ENCODE measurements at places on chromosomes 2 and 18.
A peak's percentile ranks its signal among the peaks of the same experiment; 100 is the strongest.

GRCh38 chr18:47254341-47254939 is 3.0 kb upstream of the SKOR2 start:
- DNase-seq: no peak

DNA sequence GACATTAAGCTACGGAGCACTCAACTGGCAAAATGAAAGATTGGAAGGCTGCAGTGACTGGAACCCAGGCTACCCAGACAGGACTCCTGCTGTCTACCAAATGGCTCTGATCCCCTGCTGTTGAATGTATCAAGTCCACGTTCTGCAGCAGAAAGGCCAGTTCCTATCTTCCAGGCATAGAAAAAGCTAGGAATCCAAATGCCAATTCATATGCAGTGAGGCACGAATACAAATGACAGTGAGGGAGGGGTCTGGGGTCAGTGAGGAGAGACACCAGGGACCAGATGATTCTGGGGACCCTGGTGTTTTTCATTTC is 5.3 kb downstream of the NRP2 start:
- DNase-seq: no peak

- DNase-seq: no peak
Measured at GRCh38 chr2:174025271-174026121, 60.3 kb upstream of the SP3 start.

DNA sequence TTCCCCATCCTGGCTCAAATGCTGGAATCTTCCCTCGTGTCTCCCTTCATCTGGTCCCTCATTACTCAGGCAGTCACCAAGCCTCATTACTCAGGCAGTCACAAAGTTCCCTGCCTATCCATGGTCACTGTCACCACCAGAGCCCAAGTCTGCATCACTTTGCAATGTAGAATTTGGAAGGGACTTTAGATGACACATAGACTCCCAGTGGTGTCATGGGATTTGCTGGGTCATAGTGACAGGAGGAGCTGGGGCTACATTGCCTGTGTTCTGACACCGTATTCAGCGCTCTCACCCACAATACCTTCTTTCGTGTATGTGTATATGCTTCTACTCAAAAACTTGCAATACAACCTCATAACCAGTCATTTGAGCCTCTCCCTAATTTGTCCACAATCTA is 2.1 kb upstream of the EMILIN1 start:
- DNase-seq: no peak

- peak; percentile 12 for DNase-seq
Measured at GRCh38 chr18:49784427-49785185, 28.7 kb downstream of the ACAA2 start.

GRCh38 chr2:47569658-47570475 is 166.9 kb downstream of the MSH2 start:
- no peak for DNase-seq

- no peak for DNase-seq
Measured at GRCh38 chr2:38146907-38147307, 71.0 kb upstream of the CYP1B1 start.

GRCh38 chr2:101064868-101065549 is 62.9 kb downstream of the RPL31 start:
- no peak for DNase-seq

DNA sequence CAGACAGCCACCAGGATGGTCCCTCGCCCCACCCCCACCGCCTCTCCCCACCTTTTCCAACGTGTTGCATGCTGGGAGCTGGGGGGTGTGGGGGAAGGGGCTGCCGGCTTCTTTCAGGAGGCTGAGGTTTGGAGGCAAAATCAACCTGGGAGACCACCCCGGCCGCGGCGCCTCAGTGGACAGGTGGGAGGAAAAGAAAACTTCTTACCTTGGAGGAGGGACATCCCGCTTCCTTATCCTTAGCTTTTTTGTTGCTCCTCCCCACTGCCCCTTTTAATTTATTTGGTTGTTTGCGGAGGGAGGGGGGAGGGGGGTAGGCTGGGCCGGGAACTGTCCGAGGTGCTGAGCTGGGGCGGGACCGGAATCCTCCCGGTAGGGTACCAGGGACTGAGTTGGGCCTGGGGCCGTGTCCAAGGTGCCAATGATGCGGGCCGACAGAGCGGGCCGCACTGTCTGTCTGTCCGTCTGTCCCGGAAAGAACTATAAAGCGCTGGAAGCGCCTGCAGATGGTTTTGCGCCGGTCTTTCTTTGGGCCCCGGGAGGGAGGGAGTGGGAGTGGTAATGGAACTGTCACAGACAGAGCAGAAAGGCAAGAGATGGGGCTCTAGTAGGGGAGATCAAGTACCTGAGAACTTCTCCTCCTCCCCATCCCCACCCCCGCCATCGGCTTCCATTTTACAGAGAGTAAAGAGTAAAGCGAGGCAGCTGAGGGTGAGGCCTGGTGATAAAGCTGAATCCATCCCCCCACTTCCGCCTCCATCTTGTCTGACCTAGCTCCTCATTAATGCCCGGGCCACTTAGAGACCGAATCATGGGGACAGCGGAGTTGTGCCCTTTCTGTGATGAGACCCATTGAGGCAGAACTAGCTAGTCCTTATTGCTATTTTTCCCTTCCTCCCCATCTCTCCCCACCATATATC is 2.4 kb downstream of the CDK5R2 start:
- DNase-seq: no peak

- DNase-seq: no peak
Measured at GRCh38 chr2:7132753-7133152, 215.5 kb downstream of the RNF144A start.

DNA sequence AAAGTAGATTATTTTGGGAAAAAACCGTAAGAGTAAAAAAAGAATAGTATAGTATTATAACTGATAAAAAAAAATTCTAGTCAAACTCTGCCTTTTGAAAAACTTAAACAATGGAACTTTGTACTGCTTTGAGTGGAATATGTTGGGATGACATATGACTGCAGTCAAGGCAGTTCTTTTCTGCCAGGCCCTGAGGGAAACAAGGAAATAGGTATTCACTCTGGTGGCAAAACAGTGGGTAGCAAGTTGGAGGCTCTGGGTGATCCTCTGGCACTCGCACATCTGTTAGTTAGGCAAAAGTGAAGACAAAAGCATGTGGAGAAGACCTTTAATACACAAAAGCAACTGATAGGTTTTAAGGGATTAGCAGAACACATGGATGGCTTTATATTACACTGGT is 102.2 kb downstream of the ARHGEF33 start:
- DNase-seq: no peak

GRCh38 chr2:11446733-11447248 is 19.2 kb downstream of the E2F6 start:
- peak; percentile 68 for DNase-seq

DNA sequence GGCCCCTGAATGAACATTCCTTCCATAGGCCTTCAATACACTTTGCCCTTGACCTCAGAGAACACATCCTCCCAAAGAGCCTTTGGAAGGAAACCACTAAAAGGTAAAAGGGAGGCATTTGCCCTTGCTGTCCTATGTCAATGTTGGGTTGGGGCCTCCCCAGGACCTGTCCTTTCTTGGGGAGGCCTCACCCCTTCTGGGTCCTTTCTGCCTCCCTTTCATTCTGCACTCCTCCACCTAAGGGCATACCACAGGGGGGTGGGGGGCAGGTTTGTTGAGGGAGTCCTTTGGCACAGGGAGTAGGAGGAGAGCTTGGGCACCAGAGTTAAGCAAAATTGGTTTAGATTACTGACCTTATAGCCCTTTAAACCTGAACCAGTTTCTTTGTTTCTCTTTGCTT is 32.5 kb upstream of the ATP6V1B1 start:
- DNase-seq: no peak

GRCh38 chr2:26189751-26190150 is 16.9 kb downstream of the GAREM2 start:
- no peak for DNase-seq

- no peak for DNase-seq
Measured at GRCh38 chr18:36776650-36777049, 52.2 kb downstream of the TPGS2 start.

DNA sequence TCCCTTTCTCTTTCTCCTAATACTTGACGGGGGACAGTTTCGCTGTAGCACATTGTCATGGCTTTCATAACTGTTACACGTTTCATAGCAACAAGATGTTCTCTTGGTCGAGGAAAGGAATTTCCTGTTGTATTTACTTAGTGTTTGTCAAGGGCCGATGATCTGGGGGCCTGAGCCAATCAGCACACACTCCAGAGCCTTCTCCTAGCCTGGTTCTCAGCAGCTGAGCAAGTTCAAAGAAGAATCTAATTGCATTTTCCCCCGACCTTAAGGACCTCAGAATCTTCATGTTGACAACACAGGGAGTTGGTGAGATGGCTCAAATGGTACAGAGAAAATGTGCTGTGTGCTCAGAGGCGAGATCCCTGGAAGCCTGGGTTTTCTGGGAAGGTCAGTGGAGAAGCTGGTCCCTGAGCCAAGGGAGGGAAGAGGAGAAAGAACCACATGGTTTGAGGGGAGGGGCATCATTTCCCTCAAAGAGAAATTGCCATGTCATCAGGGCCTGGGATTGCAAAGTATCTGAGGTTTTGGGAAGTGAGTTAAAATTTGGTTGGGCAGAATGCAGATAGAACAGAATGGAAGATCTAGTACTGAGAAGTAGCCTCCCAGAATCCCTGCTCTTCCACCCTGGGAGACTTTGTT is 76.9 kb upstream of the AGAP1 start:
- DNase-seq: no peak
